ENCODE measurements at places on chromosomes 6 and 20. TPM values are rescaled to one million over a fixed set of nuclear protein-coding genes. Genes with fewer than 3 reads are reported as not detected.
A peak's percentile ranks its signal among the peaks of the same experiment; 100 is the strongest.

DNA sequence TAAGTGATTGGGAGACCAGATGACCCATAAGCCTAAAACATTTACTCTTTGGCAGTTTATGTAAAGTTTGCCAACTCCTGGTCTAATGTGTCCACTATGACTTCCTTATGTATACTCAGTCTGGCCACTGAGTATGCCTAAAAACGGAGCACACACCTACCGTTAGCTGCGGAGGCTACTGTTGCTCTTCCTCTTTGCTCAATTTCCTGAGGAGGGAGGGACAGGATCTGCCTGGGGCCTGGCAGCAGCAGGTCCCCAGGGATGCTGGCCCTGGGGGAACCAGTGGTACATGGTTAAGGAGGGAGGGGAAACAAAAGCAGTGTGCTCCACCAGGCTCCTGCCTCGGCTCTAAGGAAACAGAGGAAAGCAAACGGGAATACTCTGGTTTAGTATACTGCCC is 113.5 kb downstream of the CDYL start:
- peaks cover 6% of the 10 kb centered on the region for H3K4me1 ChIP-seq
- no peaks in the 10 kb centered on the region for H3K27me3 ChIP-seq
- peaks cover 30% of the 10 kb centered on the region for H3K36me3 ChIP-seq
- H3K27ac ChIP-seq = no peak overlapping the region
- DNase-seq = no peak

DNA sequence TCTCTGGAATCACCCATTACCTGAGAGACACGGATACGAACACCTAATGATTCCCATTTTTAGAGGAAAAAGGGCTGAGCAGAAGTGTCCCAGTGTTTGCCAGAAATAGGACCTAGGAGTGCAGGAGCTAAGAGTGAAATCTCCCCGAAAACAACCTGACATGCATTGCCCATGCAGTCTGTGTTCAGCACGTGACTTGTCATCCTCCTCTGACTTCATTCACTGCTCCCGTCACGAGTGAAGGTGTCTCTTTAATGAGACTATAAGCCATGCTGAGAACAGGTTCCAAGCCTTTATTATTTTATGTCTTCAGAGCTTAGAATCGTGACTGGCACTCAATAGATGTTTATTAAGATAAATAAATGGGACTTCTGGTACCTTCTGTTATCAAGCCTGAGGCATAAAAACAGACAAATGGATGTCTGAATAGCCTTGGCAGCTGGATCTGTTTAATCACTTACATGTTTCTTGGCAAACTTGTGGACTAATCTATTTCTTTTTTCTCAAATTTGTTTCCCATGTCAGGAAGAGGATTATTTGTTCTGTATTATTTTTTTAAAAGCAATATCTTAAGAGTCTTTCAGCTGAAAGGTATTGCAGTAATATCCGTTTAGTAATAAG is 3.7 kb upstream of the MLIP start:
- no peaks in the 10 kb centered on the region for H3K36me3 ChIP-seq
- H3K27ac ChIP-seq = no peak overlapping the region
- no peaks in the 10 kb centered on the region for H3K27me3 ChIP-seq
- no peak overlapping the region for H3K4me3 ChIP-seq

- no peaks in the 10 kb centered on the region for H3K36me3 ChIP-seq
- H3K4me1 ChIP-seq = peaks cover 7% of the 10 kb centered on the region
- H3K4me3 ChIP-seq = no peak overlapping the region
- DNase-seq = peak; percentile 49
- H3K27ac ChIP-seq = no peak overlapping the region
Observed at GRCh38 chr20:47370850-47371782, 14.6 kb upstream of the ZMYND8 start.

DNA sequence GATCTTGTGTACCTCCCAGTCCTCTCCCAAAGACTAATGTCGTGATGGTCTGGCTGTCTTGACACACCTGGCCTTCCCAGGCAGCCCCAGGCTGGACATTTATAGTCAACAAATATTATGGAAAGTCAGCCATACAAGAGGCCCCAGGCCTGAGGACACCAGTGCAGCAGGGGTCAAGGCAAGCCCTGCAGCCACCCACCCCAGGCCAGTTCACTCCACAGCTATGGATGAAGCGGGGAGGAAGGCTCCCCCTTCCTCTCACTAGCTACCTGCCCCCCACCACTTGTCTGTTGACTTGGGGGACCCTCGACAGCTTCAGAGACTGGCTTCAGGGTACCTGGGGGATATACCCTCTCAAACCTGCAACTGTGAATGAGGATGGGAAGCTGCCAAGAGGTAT is 132.1 kb downstream of the MRPL14 start:
- no peak for DNase-seq
- H3K27ac ChIP-seq = no peak overlapping the region
- no peaks in the 10 kb centered on the region for H3K27me3 ChIP-seq
- H3K4me3 ChIP-seq = no peak overlapping the region
- peaks cover 9% of the 10 kb centered on the region for H3K4me1 ChIP-seq

DNA sequence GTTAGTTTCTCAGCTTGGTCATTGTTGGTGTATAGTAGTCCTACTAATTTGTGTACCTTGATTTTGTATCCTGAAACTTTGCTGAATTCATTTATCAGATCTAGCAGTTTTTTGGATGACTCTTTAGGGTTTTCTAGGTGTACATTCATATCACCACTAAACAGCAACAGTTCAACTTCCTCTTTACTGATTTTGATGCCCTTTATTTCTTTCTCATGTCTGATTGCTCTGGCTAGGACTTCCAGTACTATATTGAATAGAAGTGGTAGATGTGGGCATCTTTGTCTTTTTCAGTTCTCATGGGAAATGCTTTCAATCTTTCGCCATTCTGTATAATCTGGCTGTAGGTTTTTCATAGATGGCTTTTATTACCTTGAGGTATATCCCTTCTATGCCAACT is 61.3 kb upstream of the HEY2 start:
- no peaks in the 10 kb centered on the region for H3K36me3 ChIP-seq
- H3K4me1 ChIP-seq = no peaks in the 10 kb centered on the region
- H3K4me3 ChIP-seq = no peak overlapping the region
- no peaks in the 10 kb centered on the region for H3K27me3 ChIP-seq
- H3K27ac ChIP-seq = no peak overlapping the region

DNA sequence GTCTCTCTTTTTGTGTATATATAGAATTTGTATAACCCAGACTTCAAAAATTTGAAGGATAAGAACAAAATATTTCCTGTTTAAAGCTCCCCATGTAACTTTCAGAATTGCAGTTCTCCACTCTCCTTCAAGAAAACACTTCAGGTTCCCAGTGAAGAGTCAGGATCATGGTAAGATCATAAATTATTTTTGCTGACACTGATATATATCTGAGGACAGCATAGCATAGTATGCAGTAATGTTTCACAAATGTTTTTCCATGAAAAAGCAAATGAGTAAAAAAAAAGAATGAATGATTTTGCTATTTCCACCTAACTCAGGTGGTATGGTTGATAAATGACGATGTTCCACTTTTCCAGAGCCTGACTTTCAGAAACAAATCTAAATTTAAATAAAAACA is 545.6 kb upstream of the EPHA7 start:
- H3K4me3 ChIP-seq = no peak overlapping the region
- H3K36me3 ChIP-seq = no peaks in the 10 kb centered on the region
- DNase-seq = no peak
- H3K4me1 ChIP-seq = no peaks in the 10 kb centered on the region

HLA-DPA1 gene
- total RNA-seq = 101 TPM

RPP21 gene
- total RNA-seq = 106 TPM

All from suprapubic skin (tissue), 4 donors.